GM12892 (cell line): ENCODE measurements at places on chromosomes 13 and 19.
A peak's percentile ranks its signal among the peaks of the same experiment; 100 is the strongest.

DNA sequence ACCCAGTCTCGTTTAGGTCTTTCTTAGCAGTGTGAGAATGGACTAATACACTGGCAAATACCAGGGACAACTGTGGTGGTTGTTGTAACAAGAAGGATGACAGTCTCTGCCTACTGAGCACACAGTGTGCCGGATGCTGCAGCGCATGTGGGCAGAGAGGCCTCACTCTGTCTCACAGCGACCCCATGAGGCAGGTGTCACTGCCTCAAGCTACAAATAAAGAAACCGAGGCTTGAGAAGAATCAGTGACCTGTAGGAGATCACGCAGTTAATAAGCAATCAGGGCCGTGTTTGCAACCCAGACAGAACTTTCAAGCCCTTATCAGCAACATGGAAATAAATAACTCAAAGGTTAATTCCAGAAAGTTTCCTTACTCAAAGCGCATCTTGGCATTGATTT, 40.5 kb upstream of the GAS6 start:
- DNase-seq: no peak

- DNase-seq: no peak
These were observed 77.0 kb downstream of the TM9SF2 start for GRCh38 chr13:99577934-99578917.

DNA sequence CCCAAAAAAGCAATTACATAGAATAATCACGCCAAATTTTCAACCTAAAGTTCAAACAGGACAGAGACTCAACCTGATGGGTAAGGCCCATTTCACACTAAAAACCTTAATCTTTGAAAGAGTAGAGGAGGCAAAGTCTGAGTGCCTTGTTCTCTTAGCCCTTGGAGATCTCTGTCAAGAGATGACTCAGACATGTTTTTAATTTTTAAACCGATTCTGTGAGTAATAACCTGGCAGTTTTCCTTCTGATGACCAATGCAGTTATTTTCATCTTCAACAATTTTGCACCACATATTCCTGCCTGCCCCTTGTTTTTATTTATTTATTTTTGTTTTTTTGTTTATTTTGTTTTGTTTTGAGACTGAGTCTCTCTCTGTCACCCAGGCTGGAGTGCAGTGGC, 11.5 kb upstream of the TNFSF9 start:
- peak; percentile 22 for DNase-seq

DNA sequence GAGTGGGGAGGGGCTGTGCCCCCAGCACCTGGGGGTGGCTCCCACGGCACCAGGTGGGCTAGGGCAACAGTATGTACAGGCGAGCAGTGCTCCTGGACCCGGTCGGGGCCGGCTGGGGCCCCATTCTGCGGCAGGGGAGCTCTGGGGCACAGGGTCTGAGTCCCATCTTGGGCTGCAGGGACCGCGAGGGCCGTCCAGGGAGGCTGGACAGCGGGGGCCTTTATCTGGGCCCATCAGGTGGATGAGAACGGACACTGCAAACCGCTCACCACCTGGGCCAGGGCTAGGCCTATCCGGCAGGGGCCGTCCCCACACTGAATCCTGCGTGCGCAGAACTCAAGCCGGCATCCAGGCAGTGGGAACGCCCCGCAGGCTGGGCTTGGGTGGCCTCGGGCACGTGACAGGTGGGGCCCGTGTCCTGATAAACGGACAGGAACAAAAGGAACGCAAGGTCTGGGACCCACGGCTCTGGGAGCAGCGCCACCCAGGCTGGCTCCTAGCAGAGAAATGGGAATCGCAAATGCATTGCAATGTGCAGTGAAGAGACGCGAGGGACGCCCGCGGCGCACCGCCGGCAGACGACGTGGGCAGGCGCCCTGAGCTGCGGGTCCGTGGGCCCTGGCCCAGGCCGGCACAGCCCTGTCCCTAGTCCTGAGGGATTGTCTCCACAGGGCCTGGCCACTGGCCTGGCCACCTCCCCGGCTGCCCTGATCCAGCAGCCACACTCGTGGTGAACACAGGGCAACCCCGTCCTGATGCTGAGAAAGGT, 29.7 kb downstream of the BTBD2 start:
- DNase-seq: no peak

- DNase-seq: no peak
These were observed 15.9 kb upstream of the S1PR4 start for GRCh38 chr19:3162418-3163229.

GRCh38 chr13:99572131-99572530, 70.9 kb downstream of the TM9SF2 start:
- no peak for DNase-seq

DNA sequence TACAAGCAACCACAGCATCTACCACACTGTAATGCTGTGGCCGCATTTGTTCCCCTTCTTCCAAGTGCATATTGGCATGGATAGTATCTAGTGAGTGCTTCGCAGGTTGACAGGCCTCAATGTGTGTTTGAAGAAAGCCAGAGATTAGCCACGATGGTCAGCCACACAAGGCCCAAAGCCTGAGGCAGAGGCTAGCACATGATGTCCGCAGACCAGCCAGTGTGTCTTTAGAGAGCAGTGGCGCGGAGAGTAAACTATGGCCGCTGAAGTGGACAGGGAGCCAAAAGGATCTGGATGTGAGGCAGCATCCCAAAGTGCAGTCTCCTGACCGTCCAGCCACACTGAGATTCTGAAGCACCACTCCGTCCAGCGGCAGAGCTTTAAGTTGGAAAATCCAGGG, 36.0 kb downstream of the BRD4 start:
- DNase-seq: no peak

- no peak for DNase-seq
These were observed 30.5 kb downstream of the PPP1R37 start for GRCh38 chr19:45123440-45123850.

- no peak for DNase-seq
These were observed 17.8 kb downstream of the FLT1 start for GRCh38 chr13:28476919-28477708.

- DNase-seq: no peak
These were observed 20.0 kb downstream of the PEX11G start for GRCh38 chr19:7468840-7469239.

- DNase-seq: no peak
These were observed 40.8 kb downstream of the ADPRHL1 start for GRCh38 chr13:113412440-113412839.

DNA sequence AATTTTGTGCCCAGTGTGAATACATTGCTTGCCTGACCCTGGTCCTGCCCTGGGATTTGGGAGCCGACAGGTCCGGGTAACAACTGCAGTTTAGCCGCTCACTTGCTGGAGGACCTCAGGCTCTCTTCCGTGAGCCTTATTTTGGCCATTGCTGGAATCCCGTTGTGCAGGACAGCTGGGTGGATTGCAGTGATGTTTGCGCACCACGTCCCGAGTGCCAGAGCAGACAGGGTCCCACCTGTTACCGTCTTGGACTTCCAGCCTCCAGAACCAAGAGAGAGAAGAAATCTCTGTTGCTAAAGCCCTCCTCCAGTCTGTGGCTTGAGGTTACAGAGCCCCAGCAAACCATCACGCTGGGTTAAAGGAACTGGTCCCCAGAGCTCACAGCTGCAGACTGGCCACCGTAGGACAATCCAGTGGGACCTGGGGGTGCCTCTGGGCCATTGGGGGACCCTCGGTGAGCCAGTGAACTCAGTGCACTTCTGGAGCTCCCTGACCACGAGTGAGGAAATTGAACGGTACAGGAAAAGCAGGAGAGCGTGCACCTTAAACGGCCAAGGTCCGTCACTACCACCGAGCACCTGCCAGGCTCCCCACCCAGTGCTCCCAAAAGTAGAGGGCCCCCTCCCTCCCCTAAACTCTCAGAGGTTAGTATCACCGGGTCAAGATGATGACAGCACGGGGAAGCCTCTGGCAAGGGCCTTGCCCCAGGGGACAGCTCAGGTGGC, 92.9 kb downstream of the GNG7 start:
- no peak for DNase-seq

GRCh38 chr13:108586826-108587225, 42.6 kb upstream of the MYO16 start:
- no peak for DNase-seq

GRCh38 chr13:30608364-30608763, 9.4 kb upstream of the USPL1 start:
- DNase-seq: no peak

DNA sequence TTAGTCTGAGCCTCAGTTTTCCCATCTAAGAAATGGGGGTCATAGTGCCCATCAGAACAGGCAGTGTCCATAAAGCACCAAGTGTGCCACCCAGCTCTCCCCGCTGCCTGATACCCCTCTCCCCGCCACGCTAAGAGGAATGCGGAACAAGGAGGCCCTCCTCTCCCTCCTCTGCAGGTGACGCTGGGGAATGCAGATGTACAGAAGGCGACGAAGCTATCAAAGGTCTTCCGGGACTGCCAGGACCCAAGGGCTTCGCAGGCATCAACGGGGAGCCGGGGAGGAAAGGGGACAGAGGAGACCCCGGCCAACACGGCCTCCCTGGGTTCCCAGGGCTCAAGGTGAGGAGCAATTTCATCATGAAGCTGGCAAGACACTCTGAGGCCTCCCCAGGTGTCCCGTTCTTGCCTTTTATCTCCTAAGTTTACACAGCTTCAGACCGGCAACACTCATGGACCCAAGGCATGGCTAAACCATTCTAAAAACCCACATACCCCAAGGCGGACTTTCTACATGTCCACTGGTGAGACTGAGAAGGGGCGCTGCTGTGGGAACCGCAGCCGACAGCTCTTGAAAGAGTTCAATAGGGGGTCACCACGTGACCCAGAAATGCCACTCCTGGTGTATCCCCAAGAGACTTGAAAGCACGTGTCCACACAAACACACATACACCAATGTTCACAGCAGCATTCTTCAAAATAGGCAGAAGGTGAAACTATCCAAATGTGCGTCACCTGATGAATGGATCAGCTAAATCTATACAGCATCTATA, 102.7 kb downstream of the RAB20 start:
- DNase-seq: no peak

DNA sequence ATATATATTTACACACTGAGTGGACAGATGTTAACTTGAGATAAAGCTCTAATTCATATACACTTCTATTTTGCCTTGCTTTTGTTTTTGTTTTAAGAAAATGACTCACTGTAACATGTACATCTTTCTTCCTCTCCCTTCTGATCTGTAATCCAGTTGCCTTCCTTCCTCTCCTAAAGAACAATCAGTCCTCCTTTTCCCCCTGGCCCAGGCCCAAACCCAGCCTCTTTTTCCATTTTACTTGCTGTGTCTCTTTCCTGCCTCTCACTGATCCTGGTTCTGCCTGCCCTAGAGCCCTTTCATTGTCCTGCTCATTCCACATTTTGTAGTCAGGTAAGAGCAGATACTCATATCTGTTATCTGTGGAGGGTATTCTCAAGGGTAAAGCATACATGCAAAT, 50.8 kb downstream of the ZAR1L start:
- no peak for DNase-seq

DNA sequence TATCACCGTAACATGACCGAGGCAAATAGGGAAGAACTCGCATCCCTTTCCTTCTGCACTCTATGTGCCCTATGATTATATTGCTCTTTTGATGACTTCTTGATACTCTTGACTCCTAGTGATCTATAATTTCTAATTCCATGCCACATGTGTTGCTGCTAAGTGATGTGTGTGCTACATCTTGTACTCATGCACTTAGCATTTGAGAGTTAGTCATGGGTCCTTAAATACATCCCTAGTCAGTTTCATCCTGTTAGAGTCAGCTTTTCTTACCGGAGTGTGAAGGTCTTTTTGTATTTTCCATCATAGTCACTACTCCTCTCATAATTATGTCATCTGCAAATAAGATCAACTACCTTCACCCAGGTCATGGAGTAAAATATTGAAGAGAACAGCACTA, 30.2 kb downstream of the RXFP2 start:
- no peak for DNase-seq

- no peak for DNase-seq
These were observed 35.4 kb downstream of the GSX1 start for GRCh38 chr13:27827646-27828045.

DNA sequence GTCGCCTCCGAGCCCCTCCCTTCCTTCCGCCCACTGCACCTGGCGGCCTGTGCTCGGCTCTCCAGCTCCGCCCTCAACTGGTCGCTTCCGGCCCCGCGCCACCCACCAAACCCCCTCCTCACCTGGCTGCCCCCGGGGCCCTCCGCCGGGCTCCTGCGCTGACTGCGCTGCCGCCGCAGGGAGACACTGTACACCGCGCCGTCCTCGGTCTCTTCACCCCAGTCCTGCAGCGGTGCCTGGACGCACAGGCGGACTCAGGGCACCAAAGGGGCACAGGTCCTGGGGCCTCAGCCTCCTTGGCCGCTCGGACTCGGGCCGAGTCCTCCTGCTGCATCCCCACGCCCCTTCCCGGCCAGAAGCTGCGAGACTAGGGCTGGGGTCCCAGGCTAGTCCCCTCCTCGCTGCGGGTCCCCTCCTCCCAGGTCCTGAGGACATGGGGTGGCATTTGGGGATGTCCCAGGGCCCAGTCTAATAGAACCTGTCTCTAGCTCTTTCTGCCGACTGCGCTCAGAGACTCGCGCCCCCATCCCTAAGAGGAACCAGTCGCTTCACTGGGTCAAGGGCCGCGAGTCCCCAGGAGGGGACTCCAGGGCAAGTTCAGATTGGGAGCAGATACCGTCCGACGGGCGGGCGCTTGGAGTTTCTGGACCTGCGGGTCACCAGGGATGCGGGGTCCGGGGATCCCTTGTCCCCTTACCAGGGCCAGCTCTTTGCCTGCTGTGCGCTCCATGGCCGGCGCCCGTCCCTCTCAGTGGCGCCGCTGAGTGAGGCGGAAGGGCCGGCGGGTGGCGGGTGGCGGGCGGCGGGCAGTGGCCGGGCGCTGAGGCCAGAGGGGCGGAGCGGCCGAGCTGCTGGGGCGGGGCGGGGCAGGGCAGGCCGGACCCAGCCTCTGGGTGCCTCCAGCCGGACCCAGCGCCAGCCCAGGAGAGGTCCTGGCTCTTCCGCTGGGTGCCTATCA, at the start of gene RGL3:
TSS of gene RGL3 (minus strand) at position 766 of the 958 bp plus-strand sequence. CDS start at position 730, 36 bp downstream.
- no peak for DNase-seq

DNA sequence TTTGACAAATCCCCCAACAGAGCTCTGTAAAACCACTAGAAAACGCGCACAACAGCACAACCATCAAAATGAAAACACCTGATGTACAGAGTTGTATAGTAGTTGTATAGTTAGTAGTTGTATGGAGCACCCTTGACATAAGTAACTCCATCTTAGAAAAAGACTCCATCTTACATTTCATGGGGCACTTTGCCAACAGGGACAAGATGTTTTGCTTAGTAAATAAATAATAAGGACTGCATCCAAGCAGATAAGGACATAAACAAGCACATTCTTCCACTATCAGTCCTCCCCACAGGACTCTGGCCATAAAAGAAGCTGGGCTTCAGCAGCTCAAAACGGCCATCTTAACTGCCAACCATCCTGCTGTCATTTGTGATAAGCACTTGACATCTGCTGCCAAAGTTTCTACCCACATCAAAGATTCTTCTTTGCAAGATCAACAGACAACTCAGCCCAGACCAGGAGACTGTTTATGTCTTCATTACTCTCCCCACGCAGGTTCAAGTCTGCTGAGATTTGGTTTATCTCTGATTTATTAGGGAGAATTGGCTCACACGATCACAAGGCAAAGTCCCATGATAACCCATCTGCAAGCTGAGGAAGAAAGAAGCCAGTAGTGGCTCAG, 20.7 kb upstream of the ZNF331 start:
- no peak for DNase-seq

DNA sequence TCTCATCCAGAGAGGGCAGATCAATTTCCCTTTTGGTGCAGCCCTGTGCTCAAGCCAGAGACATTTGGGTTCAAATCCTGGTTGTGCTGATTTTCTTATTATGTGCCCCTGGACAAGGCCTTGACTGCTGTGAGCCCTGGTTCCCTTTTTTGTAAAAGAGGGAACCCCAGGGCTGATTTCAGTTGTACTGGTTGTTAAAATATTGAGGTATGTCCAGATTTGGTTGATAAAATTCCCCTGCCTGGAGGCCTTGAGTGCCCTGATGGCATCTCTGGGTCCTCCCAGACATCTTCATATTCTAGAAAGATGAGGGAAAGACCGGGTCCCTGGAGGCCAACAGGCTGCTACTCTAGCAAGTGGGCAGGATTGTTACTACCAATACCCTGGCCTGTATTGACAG, 14.4 kb upstream of the PLAUR start:
- no peak for DNase-seq
